ENCODE measurements at places on chromosomes 11 and 22.
A peak's percentile ranks its signal among the peaks of the same experiment; 100 is the strongest.

DNA sequence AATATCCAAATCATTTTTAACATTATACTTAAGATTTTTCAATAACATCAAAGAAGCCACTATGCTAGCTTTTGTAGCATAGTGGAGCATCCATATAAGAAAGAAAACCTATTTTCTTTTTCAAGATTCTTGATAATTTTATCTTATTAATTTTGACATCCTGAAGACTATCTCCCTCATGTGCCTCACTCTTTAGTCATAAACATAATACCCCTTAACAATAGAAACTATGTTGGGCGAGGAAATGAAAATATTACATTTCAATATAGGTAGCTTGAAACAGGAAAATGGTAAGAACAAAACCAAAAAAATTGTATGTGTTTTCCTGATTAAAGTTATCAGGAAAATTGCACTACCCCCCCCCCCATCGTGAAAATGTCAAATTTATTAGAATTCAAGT is 40.1 kb downstream of the ELMOD1 start:
- no peak for DNase-seq

- no peak for DNase-seq
Measured at GRCh38 chr11:100759106-100759505, 72.0 kb downstream of the ARHGAP42 start.

GRCh38 chr11:75270896-75271418 is 30.4 kb downstream of the TPBGL start:
- no peak for DNase-seq

DNA sequence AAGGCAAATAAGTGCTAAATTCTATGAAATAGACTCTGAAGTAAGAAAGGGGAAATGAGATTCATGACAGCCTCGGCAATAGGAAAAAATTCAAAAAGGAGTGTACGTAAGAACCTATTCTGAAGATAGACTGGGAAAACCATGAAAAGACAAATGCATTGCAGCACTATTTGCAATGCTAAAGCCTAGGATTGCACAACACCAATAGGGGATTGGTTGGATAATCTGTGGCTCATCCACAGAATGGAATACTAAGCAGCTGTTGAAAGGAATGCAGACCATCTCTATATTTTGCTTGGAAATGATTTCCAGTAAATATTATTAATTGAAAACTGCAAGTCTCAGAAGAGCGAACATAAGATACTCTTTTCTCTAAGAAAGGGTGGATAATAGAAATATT is 91.7 kb upstream of the CLMP start:
- no peak for DNase-seq

DNA sequence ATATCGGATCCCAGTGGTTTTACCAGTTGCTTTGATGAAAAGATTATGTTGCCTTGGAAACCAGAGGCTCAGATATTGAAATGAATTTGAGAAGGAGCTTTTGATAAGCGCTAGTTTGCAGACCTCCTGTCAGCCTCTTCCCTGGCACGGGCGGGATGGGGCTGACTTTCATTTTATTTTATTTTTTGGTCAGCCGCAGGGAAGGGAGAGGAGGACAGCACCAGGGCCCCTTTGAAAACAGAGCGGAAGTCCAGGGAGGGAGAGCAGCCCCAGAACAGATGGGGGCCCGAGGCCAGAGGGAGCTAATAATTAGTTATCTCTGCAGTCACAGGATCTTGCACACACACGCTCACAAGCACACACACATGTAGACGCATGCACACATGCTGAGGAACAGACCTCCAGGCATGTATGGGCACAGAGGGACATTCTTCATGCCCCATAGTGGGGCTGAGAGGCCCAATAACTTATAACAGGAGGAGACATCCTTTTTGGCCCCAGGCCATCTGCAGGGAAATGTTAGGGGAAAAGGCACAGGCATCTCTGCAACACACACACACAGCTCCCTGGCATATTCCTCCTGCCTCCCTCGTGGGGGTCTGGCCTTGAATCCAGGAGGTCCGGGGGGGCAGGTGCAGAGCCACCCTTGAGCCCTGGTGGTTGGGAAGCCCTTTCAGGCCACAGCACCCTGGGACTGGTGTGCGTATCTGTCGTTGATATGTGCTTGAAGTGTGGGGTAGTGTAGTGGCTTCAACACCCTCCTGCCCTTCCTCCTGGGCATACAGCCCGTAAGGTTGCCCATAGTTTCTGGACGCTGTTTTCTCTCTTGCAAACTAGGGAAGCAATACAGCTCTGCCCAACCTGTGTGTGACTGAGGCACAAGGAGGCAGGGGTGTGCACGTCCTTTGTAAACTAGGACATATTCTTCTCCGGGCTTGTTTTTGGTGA is 117.3 kb downstream of the CEP164 start:
- no peak for DNase-seq

DNA sequence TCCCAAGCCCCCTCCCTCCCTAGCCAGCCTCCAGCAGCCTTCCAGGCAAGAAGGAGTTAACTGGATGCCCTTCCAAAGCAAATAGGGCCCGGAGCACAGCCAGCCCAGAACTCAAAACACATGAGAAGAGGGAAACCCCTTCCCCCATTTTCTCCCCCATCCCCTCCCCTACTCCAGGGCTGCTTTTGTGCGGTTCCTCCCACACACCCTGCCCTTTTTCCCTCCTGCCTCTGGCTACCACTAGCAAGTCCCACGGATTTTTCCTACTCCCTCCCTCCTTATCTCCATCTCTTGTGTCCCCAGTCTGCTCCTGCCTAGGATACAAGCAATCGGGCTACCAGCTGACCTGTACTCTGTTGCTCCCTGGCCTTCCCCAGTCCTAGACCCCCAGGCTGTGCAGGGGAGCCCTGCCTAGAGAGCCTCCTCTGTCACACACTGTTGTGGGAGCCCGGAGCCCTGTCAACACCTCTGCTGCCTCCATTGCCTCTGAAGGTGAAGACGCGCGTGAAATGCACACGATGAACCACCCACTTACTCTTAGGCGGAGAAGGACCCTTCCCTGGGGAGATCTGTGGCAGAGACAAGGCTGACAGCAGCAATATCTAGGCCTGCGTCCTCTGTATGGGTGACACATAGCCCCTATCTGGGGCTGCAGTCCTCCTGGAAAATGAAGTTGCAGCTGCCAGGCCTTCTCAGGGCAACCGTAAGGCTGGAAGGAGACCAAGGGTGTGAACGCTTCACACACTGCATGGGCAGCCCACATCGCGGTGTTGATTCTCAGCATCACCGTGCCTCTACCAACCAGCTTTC is 282.8 kb downstream of the MN1 start:
- peak; percentile 58 for DNase-seq

DNA sequence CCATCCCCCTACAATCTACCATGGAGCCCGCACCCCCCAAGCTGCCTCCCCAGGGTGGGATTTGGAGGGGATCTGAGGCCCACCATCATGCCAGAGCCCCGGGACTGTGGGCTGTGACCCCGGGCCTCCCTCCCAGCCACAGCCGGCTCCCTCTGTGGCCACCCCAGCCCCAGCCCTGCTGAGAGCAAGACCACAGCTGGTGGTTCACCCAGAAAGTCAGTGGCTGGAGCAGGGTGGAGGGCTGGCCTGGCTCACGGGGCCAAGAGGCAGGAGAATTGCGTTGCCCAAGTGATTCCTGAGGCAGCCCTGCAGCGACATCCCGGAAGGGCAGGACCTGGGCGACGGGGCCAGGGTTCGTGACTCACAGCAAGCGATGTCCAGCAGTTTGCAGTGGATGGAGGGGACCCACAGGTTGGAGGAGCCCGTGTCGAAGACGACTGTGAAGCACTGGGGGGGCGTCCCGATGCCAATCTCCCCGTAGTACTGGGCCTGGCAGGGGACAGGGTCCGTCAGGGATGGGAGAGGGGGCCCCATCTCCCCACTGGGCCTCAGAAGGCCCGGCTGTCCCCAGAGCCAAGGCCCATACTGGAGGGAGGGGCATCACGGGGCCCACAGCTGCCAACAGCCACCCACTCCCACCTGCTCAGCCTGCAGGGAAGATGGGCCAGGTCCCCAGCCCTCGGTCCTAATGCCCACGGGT is 4.4 kb downstream of the CTSD start:
- DNase-seq, result no peak

DNA sequence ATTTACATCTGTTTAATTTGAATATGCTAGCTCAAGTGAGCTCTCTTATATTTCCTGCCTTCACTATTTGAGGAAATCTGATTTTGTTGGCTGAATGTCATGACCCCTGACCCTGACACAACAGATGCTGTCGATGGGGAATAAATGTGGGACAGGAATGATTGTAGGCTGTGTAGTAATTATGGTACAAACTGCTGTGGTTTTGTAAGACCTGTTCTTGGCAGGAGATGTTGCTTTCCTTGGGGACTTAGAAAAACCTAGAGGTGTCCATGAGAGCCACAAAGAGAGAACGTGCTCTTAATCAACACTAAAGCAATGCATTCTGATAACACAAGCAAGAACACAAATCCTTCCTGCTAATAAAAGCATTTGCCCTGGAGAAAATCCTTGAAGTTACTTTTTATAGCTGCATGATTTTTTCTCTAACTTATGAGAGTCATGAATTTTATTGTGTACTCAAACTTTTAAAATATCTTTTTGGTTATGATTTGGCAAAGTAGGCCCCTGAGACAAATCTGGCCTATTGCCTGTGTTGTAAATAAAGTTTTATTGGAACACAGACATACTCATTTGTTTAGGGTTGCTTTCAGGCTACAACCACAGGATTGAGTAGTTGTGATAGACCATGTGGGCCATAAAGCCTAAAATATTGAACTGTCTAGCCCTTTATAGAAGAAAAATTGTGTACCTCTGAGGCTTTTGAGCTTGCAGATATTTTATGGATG is 90.2 kb downstream of the DDX10 start:
- DNase-seq, result no peak

- DNase-seq, result peak; percentile 59
Measured at GRCh38 chr11:12746593-12747097, 72.4 kb downstream of the TEAD1 start.

- DNase-seq, result peak; percentile 69
Measured at GRCh38 chr22:43273902-43274484, 69.2 kb downstream of the SCUBE1 start.

DNA sequence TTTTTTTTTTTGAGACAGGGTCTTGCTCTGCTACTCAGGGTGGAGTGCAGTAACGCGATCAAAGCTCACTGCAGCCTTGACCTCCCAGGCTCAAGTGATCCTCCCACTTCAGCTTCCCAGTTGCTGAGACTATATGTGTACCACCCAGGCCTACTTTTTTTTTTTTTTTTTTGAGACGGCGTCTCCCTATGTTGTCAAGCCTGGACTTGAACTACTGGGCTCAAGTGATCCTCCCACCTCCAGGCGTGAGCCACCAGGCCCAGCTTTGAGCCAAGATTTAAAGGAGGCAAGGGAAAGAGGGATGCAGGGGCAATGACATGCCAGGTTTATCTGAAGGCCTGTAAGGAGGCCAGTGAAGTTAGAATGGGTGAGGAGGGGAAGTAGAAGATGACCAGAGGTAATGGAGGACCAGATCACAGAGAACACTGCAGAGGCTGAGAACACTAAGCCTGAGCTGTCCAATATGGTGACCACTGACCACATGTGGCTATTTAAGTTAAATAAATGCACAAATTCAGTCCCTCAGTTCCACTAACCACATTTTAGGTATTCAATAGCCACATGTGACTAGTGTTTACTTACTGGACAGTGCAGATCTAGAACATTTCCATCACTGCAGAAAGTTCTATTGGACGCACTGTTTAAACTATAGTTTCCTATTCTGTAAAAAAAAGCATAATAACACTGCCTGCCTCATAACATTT is 8.1 kb downstream of the DESI1 start:
- DNase-seq, result no peak

DNA sequence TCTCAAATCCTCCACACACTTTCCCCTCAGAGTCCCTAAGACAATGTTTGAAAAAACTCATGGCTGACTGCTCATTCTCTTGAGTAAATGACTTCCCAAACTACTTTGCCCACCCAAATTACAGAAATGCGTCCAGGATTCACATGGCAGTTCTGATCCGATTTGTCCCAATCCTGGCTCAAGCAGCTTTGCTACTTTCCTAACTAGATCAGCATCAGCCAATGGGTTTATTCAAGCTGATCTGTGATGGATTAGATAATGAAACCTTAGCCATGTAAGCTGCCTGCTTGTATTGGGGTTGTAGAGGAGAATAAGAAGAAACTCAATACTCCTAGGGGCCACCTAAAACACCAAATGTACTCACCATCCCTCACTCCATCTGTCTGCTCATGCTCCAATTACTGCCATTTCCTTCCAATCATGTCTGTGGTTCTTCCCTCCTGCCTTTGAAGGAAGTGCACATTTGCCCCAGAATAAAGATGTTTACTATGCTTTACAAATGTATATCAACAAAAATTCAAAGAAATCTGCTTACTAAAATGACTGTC is 6.9 kb downstream of the RBFOX2 start:
- DNase-seq, result no peak

DNA sequence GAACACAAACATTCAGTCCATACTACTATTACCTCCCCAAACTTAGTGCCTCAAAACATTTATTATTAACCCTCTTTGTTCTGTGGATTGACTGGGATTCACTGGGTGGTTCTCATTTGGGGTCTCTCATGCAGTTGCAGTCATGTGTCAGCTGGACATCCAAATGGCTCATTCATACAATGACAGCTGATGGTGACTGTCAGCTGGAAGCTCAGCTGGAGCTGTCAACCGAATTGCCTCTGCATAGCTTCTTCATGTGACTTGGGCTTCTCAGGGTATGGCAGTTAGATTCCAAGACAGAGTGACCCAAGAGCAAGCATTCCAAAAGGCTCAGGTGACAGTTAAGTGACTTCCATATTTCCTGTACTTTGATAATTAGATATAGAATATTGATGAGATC is 85.2 kb downstream of the CCDC34 start:
- DNase-seq, result peak; percentile 36

GRCh38 chr22:39689421-39689820 is 118.9 kb downstream of the CACNA1I start:
- DNase-seq, result no peak

DNA sequence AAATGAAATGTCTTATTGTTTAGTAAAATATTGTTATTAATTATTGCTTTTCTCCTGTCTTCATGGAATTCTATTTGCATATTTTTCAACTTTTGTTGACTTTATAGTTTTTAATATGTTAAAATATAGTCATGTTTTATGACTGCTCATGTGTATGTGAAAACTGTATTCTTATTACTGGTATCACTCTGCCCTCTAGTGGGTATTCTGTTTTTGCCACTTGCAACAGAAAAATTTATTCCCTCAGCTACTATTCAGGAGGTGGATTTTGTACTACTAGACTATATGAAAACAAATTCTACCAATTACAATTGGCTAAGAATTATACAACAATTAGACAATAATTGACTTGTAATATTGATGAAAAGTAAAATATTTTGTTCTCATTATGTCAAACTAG is 45.0 kb downstream of the OR4C6 start:
- DNase-seq, result no peak

DNA sequence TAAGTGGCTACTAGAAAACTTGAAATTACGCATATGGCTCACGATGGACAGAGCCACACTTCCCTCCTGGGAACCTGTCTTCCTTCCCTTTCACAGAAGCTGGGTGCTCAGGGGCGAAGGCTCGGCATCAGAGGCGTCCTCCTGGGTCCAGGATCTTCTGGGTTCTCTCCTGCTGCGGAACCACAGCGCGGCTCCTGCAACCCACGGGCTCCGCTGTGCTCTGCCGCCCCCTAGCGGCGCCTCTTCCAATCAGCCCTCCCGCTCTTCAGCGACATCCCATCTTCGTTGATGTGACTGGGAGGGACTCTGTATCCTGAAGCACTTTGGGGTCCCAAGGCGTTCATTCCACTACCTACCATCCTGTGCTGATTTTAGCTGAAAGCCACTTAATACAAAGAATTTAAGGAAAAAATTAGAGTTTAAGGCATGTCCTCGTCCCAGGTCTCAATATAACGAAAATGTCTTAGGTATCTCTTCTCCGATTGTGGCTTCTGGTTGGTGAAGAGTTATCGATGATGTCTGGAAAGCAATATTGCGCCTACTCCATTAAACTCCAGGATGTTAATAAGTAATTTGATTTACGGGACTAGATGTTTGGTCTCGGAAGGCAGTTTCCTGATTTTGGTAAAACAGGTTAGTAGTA is 14.8 kb upstream of the RPS3 start:
- peak; percentile 87 for DNase-seq
